ENCODE measurements at places on chromosomes 12 and 14. TPM values are rescaled to one million over a fixed set of nuclear protein-coding genes. Genes with fewer than 3 reads are reported as not detected.

Gene MNAT1
- 44.1 TPM for total RNA-seq

Gene SLC7A8
- 62.3 TPM for total RNA-seq

Gene TAS2R7
- 0.40 TPM for total RNA-seq

Gene RNU4-1
- 5,368 TPM for total RNA-seq

Gene ZFYVE1
- 23.1 TPM for total RNA-seq

Gene KCNH3
- 2.5 TPM for total RNA-seq

- peaks cover 2% of the 10 kb centered on the region for H3K4me1 ChIP-seq
- DNase-seq, result no peak
- no peak overlapping the region for H3K4me3 ChIP-seq
These were observed 136.4 kb upstream of the LGR5 start for GRCh38 chr12:71303199-71303598.

GRCh38 chr12:20527417-20528163 lies 159.3 kb downstream of the PDE3A start:
- no peak for DNase-seq
- H3K27me3 ChIP-seq, result no peaks in the 10 kb centered on the region
- H3K4me1 ChIP-seq, result peaks cover 5% of the 10 kb centered on the region

GRCh38 chr12:118980407-118981014 lies 830 bp upstream of the SRRM4 start:
- H3K4me3 ChIP-seq, result no peak overlapping the region
- H3K27ac ChIP-seq, result no peak overlapping the region
- peaks cover 85% of the 10 kb centered on the region for H3K27me3 ChIP-seq

DNA sequence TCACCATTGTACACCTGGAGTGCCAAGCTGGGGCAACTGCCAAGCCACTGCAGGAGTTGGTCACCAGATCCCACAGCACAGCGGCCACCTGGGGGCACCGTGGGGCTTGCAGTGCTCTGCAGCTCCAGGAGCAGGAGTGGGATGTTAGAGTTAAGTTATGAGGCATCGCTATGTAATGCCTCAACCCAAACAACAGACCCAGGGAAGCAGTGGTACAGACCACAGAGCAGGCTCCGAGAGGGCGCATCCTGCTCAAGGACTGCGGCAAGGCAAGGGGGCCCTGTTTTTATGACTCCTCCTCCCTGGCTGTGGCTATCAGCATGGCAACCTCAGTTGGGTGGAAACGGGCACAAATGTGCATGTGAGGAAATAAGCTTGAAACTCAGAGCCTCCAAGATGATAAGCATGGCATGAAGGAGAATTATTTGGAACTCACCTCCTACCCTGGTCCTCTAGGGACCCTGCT lies 63.1 kb downstream of the ARL6IP4 start:
- H3K27ac ChIP-seq, result peak overlapping the region; percentile 85
- no peak overlapping the region for H3K4me3 ChIP-seq
- no peaks in the 10 kb centered on the region for H3K36me3 ChIP-seq
- H3K27me3 ChIP-seq, result no peaks in the 10 kb centered on the region

GRCh38 chr14:31280132-31280870 lies 72.7 kb upstream of the HECTD1 start:
- no peaks in the 10 kb centered on the region for H3K27me3 ChIP-seq
- no peak for DNase-seq
- no peaks in the 10 kb centered on the region for H3K4me1 ChIP-seq
- peaks cover 3% of the 10 kb centered on the region for H3K36me3 ChIP-seq
- H3K4me3 ChIP-seq, result no peak overlapping the region

DNA sequence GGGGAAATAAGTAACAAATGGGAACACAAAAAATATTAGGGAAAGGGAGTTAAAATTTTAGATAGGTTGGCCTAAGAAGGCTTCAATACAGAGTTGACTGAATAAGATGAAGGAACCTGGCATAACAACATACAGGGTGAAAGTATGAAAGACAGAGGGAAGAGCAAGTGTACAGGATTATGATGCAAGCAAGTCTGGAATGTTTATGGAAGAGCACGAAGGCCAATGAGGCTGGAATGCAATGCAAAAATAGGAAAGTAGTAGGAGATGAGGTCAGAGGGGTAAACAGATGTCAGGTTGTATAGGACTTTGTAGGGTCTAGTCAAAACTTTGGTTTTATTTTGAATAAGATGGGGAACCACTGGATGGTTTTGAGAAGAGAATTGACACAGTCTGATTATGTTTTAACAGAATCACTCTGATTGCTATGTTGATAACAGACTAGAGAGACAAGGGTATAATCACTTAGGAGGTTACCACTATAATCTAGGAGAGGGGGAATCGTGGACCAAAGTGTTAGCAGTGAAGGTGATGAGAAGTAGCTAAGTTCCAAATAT lies 96.8 kb downstream of the OSBPL8 start:
- peaks cover 13% of the 10 kb centered on the region for H3K4me1 ChIP-seq
- peaks cover 1% of the 10 kb centered on the region for H3K36me3 ChIP-seq
- no peak for DNase-seq
- H3K4me3 ChIP-seq, result no peak overlapping the region
- H3K27me3 ChIP-seq, result no peaks in the 10 kb centered on the region

DNA sequence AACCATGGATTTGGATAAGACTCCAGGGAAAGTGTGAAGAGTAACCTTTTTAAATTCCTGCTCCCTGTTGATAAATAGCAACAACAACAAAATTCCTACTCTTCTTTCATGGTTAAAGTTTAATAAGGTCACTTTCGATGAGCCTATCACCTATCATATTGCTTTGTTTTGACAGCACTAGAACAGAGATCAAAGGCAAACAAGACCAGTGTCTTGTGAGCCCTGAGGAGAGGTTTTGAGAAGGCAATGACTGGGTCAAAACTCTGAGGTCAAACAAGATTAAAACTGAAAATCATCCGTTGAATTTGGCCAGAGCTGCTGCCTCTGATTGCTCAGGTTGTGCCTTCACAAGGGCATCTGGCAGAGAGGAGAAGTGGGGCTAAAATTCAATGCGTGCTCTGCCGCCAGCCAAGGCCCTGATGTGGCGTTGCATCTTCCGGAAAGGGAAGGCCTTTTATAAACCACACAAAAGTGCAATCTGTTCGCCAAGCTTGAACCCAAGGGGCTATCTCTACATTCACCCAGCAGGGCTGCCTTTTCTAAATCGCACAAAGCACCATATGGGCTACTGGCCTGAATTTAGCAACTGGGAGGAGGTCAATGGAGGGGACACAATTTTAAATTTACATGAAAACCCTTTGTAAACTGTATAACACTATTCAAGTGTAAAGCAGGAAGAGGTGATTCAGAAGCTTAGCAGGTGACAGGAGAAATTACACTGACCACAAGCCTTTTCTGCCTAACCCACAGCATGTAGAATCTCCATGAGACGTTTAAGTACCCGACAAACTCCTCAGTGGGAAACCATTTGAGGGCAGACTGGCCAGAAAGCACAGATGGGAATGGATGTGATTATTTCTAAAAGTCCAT lies 140.8 kb downstream of the DAD1 start:
- H3K36me3 ChIP-seq, result no peaks in the 10 kb centered on the region
- no peak overlapping the region for H3K27ac ChIP-seq
- H3K27me3 ChIP-seq, result peaks cover 10% of the 10 kb centered on the region
- no peak overlapping the region for H3K4me3 ChIP-seq
- no peak for DNase-seq
- no peaks in the 10 kb centered on the region for H3K4me1 ChIP-seq

GRCh38 chr12:88935856-88936255 lies 355.6 kb upstream of the KITLG start:
- H3K4me1 ChIP-seq, result peaks cover 15% of the 10 kb centered on the region
- no peaks in the 10 kb centered on the region for H3K36me3 ChIP-seq
- DNase-seq, result no peak
- H3K27ac ChIP-seq, result no peak overlapping the region
- no peak overlapping the region for H3K4me3 ChIP-seq

DNA sequence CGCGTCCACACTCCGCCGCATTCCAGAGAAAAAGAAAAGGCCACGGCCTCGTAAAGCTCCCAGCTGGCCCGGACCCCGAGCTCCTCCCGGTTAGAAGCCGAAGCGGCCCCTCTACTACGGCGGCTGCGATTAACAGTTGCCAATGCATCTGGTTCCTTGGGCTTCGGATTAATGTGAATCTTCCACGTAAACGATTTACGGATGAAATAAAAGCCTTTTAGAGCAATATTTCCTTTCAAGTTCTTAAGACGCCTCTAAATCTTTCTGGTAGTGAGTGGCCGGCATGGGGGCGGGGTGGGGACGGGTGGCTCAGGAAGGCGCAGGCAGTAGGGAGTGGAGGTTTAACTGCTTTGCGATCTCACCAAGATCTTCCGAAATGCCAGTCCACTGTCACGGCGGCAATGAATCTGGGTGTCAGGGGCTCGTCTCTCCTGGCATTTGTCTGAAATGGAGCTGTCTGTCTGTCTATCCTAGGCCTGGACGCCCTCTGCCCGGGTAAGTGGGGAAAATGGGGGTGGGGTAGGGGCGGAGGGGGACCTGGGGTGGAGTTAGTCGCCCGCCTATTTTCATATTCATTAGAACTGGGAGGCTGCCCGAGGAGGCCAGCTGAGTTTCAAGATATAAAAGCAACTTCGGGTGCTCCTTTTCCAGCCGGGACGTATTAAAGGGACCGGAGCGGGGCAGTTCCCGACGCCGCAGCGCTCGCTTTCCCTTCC lies 413 bp upstream of the ALX1 start:
- H3K27ac ChIP-seq, result peak overlapping the region; percentile 97
- H3K4me3 ChIP-seq, result peak overlapping the region; percentile 96
- H3K4me1 ChIP-seq, result peaks cover 40% of the 10 kb centered on the region
- H3K36me3 ChIP-seq, result no peaks in the 10 kb centered on the region
- peak; percentile 58 for DNase-seq
- H3K27me3 ChIP-seq, result peaks cover 27% of the 10 kb centered on the region

DNA sequence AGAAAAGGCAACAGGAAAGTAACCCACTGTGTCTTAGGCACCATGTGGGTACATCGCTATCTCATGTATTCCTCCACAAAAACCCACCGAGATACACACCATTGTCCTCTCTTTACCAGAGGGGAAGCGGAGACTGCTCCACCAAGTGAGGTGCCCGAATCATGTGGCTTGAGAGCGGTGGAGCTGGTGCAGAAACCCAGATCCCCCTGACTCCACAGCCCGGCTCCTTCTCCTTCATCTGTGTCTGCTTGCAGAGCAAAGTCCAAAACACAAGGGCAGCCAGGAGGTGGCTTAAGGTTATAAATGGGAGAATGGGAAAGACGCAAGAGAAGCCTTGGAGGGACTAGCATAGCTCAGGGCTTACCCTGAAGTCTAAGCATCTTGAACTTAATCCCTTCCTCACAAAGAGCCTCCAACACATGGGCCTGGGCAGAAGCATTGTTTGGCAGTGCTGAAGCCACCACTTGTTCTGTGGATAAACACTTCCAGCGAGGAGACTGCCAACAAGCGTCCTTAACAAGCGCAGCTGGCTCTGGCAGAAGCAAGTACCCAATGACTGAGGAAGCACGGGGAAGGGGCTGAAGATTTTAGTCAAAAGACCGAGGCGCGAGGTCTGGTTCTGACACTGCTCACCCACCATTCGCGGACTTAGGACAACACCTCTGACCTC lies 83.0 kb downstream of the TTC7B start:
- no peak overlapping the region for H3K27ac ChIP-seq
- H3K4me1 ChIP-seq, result peaks cover 4% of the 10 kb centered on the region
- no peak for DNase-seq
- H3K27me3 ChIP-seq, result no peaks in the 10 kb centered on the region

DNA sequence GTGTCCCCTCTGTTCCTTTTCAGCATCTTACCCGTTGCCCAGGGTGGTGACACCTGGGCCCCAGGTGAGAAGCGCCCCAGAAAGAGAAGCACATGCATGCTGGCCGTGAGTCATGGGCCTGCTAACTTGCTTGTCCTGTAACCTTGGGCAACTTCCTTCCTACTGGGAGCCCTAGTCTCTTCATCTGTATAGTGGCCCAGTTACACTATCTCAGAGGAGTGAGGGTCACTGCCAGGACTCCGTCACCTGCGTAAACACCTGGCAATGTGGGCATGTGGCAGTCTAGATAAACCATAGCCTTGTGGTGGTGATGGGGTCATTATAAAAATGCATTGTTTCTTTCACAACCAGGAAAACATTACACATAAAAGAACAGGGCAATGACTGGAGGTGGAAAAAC lies 125.2 kb downstream of the SLC25A47 start:
- no peaks in the 10 kb centered on the region for H3K36me3 ChIP-seq
- no peak for DNase-seq
- no peaks in the 10 kb centered on the region for H3K27me3 ChIP-seq
- no peaks in the 10 kb centered on the region for H3K4me1 ChIP-seq
- H3K4me3 ChIP-seq, result no peak overlapping the region

GRCh38 chr14:28766469-28766955 lies at the start of gene FOXG1:
TSS of gene FOXG1 (plus strand) at chr14:28766787. CDS start at chr14:28767280, 493 bp downstream.
- H3K4me3 ChIP-seq, result peak within 1 kb of the TSS; percentile 53
- peaks cover 7% of the 10 kb centered on the region for H3K4me1 ChIP-seq
- peak within 1 kb of the TSS; percentile 13 for H3K27ac ChIP-seq
- no peaks in the 10 kb centered on the region for H3K36me3 ChIP-seq
- peaks cover 91% of the 10 kb centered on the region for H3K27me3 ChIP-seq

- H3K4me3 ChIP-seq, result no peak overlapping the region
- peaks cover 5% of the 10 kb centered on the region for H3K4me1 ChIP-seq
- no peaks in the 10 kb centered on the region for H3K27me3 ChIP-seq
- H3K36me3 ChIP-seq, result peaks cover 10% of the 10 kb centered on the region
- peak overlapping the region; percentile 81 for H3K27ac ChIP-seq
These were observed 30.9 kb upstream of the SELPLG start for GRCh38 chr12:108664338-108665258.

DNA sequence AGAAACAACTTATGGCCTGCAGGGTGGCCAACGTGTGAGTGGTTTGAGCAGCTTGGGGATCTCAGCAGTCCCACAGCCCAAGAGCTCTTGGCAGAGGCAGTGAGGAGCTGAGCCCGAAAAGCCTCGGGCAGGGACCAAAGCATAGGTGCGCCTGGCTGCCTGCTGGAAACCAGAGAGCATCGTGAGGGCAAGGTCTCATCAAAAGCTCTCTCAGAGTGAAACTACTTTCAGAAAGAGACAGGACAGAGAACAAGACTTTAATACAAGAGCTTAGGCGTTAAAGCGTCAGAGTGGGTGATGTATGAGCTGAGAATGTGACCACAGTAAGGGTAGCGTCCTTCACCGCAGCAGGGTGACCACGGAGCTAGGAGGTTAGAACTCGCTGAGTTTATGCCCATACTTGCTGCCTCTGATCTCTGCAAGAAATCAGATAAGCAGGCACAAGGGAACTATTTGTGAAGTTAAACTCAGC lies 30.8 kb downstream of the LGMN start:
- peak overlapping the region; percentile 37 for H3K27ac ChIP-seq
- peaks cover 15% of the 10 kb centered on the region for H3K4me1 ChIP-seq
- peaks cover 12% of the 10 kb centered on the region for H3K36me3 ChIP-seq
- H3K4me3 ChIP-seq, result no peak overlapping the region
- no peaks in the 10 kb centered on the region for H3K27me3 ChIP-seq
- DNase-seq, result no peak

GRCh38 chr12:111056618-111057521 lies 136.5 kb upstream of the MYL2 start:
- no peak for DNase-seq
- no peak overlapping the region for H3K4me3 ChIP-seq
- H3K36me3 ChIP-seq, result no peaks in the 10 kb centered on the region
- no peaks in the 10 kb centered on the region for H3K27me3 ChIP-seq
- peaks cover 23% of the 10 kb centered on the region for H3K4me1 ChIP-seq

GRCh38 chr12:84561351-84561750 lies 351.2 kb downstream of the SLC6A15 start:
- no peak overlapping the region for H3K4me3 ChIP-seq
- H3K27ac ChIP-seq, result no peak overlapping the region
- H3K27me3 ChIP-seq, result no peaks in the 10 kb centered on the region
- peaks cover 2% of the 10 kb centered on the region for H3K36me3 ChIP-seq

- H3K4me1 ChIP-seq, result peaks cover 3% of the 10 kb centered on the region
- H3K36me3 ChIP-seq, result no peaks in the 10 kb centered on the region
- peak; percentile 77 for DNase-seq
- H3K4me3 ChIP-seq, result no peak overlapping the region
These were observed 82.2 kb downstream of the PAPOLA start for GRCh38 chr14:96584199-96584906.

Data from mesothelial cell of epicardium (in vitro differentiated cells).